ENCODE measurements at places on chromosomes 3 and 15.

DNA sequence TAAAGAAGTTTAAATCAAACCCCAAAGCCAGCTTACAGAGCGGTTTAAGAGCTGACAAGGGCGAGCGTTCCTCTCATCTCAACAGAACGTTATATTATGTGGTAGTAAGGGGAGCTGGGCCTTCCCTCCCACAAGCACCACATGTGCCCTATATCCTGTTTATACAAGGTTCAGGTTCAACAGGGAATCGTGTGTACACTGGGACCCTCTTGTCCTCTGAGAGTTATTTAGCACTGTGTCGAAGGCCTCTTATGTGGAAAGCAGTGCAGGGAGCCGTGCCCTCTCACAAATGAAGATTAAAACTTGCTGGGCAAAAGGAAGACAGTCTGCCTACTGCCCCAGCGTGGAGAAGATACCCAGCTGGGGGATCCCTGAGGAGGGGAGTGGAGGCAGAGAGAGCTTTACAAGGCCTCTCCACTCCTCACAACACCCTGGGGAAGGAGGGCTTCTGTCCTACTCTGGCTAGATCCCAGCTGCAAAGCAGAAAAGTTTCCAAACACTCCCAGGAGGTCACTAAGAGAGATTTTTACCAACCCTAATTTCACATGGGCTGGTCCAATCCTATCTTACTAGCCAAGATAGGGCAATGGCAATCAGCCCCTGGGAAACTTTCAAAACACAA, 2.9 kb downstream of the TLE3 start:
- DNase-seq: no peak

DNA sequence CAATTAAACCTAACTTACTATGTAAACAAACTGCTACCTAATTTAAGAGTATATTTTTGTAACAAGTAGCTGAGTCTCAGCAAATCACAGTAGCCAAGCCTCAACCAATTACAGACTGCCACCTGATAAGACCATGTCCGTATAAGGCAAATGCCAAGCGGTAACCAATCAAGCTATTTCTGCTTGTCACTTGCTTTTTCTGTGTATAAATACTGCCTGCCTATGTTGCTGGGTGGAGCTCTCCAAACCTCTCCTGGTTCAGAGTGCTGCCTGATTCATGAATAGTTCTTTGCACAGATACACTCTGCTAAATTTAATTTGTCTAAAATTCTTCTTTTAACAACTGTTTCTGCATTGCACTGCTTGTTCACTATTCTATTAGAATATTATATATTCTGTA, 42.6 kb downstream of the ZNF148 start:
- DNase-seq: no peak

DNA sequence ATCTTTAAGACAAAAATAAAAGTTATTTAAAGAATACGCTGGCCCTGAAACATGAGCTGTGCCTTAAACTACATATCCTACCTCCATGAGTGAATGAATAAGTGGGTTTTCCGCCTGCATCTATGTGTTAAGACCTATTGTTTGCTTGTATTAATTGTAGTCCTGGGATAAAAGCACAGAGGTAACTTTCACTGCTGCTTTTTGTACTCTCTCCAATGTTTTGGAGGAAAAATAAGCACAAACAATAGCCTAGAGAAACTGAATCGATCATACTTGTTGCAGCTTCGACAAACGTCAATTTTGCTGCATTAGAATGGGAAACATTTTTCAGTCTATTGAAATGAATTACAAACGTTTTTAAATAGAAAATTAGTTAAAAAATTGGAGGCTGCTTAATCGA, 1.3 kb upstream of the CTNNB1 start:
- no peak for DNase-seq

GRCh38 chr3:36172699-36173098, 207.6 kb upstream of the STAC start:
- no peak for DNase-seq

- no peak for DNase-seq
Observed at GRCh38 chr15:66830358-66830757, 128.3 kb downstream of the SMAD6 start.

DNA sequence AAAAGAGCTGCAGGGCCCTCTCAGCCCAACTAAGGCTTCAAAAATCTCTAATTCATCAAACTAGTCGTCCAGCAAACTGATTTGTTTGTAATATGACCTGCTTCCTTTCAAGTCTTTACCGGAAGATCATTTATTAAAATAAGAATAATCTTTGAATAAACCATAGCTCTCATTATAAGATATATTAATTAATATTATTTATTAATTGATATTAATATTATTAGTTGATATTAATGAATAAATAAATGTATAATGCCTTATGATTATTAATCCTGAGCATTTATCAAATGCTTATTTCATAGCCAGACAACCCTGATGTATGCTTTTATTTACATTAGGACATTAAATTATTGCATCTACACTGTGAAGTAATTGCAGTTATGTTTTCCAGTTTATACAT, 550.7 kb upstream of the ALCAM start:
- no peak for DNase-seq

DNA sequence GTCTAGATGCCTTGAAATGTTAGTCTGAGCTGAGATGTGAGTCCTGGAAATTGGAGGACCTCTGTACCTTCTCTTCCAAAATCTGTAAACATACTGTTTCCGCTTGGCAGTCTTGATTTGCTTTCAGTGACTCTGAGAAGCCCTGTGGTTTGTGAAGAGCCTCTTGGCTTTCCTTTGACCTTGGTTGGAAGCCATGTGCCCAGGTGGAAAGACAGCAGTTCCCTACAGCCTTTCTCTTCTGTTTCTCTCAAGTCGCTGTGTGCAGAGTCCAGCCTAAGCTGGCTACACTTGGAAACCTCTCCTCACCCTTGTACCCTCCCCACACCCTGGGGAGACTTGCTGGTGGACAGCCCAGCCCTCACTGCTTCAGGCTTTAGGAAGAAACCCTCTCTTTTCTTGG, 129.8 kb upstream of the CTDSPL start:
- no peak for DNase-seq

DNA sequence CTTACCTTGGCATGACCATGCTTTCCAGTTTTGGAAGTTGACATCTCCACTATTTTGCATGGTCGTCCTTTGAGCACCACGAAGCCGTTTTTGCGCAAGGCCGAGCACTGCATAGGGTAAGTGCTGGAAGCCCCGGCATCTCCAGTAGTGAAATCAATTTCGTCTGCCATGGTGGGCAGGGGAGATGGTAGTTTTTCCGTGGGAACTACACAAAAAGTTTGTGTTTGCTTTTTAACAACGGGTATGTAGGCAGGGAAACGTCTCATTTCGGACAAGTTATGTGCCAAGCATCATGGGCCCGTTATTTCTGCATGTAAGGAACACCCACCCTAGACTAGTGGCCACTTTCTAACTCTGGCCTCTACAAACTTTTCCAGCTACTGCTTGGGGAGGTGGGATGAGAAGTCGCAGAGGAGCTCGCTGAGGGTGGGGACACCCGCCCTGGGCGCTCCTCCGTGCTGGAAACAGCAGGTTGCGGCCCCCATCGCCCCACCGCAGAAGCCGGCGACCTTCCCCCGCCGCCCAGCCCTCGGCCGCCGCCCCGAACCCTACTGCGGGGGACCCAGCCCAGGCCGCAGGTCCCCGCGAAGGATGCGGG, 701 bp downstream of the EIF5A2 start:
- DNase-seq: no peak

DNA sequence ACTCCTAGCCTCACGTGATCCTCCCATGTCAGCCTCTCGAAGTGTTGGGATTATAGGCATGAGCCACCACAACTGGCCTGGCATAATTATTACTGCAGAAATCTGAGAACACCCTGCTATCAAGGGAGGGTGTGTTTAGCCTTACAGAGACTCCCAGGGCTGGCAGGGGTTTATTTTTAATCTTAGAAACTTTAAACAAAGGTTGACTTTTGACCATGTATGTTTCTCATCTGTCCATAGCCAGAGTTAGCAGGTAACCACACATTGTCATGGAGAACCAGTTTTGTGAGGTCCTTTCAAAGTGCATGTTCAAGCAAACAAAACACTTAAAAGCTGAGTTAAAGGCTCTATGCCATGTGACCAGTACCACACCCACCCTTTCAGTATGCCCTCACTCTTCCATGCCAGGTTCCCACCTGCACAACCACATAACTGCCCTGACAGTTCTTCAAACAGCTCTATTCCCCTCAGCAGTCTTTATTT, 11.1 kb downstream of the SIAH2 start:
- no peak for DNase-seq

DNA sequence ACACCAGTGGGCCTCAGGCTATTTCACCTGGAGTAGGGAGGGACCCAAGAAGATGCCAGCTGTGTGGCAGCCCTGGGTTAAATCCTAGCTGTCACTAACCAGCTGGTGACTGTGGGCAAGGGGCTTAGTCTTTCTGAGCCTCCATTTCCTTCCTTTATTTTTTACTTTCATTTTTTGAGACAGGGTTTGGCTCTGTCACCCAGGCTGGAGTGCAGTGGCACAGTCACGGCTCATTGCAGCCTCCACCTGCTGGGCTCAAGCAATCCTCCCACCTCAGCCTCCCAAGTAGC, 108.0 kb upstream of the SMAD3 start:
- no peak for DNase-seq

- no peak for DNase-seq
Observed at GRCh38 chr15:76215634-76216033, 95.6 kb downstream of the ETFA start.

- no peak for DNase-seq
Observed at GRCh38 chr3:10240799-10241198, 7.5 kb upstream of the TATDN2 start.

DNA sequence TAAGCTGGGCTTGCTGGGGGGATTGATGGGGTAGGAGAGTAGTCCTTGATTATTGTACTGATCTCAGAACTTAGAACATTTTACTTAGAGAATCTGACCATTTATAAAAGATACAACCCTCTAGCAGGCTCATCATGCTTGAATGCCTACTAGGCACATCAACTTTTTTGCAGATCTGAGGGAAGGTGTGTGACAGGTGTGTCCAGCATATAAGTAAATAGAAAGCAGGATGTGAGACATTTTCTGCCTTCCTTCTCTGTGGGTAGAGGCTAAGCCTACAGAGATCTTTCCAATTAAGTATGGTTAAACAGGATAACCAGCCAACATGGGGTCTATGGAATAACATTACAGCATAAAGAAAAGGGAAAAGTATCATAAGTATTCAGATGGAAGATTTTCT, 159.1 kb downstream of the AKAP13 start:
- no peak for DNase-seq

- DNase-seq: no peak
Observed at GRCh38 chr3:177405191-177405672, 207.9 kb upstream of the TBL1XR1 start.

DNA sequence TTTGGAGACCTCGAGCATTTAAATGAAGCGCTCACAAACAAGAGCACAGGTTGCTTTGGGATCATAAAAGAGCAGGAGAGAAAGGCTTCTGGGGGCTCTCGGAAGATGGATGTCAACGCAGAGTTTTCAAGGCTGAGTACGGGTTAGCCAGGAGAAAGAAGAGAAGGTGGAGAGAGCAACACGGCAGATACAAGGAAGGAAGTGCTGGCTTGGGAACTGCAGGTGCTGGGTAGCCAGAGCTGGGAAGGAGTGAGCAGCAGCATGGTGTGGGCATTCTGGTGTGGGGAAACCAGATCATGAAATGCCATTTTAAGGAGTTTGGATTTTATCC, 580 bp upstream of the RUBCN start:
- no peak for DNase-seq

DNA sequence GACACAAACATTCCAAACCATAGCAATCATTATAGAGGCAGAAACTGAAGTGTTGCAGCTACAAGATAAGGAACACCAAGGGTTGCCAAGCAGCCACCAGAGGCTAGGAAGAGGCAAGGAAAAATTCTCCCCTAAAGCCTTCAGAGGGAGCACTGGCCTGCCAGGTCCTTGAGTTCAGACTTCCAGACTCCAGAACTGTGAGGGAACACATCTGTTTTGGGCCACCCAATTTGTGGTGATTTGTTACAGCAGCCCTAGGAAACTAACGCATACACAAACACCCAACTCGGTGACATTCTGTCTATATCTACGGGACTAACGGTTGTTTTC, 54.6 kb downstream of the MB21D2 start:
- DNase-seq: no peak

- DNase-seq: no peak
Observed at GRCh38 chr15:75577401-75578172, 1.5 kb downstream of the PTPN9 start.

- no peak for DNase-seq
Observed at GRCh38 chr15:78316283-78317083, 17.1 kb upstream of the SKIC8 start.
